ENCODE measurements at places on chromosomes 7 and 10.

GRCh38 chr7:96915029-96915428 is 90.3 kb upstream of the DLX6 start:
- DNase-seq: no peak

DNA sequence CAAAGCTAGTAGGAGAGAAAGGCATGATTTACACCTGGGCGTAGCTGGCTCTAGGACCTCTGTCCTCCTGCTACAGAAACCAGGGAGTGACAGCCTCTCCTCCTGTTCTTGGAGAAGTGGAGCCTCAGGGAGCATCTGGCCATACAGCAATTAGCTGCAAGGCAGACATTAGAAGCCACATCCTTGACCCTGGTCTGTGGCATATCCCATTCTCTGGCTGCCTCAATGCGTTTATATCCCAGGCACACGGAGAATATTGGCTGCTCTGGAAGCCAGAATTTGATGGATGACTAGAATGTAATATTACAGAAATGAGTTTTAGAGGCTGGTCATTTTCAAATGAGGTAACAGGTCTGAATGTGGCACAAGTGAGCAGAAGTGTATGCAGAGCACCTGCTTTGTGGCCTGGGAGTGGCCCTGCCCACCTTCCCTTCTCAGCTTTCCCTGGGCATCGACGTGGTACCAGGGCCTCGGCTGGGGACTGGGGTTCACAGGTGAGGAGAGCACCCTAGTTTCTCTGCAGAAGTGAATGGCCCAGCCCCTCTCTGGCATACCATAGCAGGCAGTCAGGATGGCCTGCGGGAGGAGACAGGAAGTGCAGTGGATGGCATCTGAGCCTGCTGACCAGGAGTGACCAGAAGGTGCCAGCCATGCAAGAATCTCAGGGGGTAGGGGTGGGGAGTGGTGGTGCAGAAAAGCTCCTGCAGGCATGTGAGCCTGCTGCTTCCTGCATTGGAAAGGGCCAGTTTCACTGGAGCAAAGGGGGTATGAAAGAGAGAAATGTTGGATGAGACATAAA is 367.2 kb upstream of the ZNF32 start:
- DNase-seq: no peak

GRCh38 chr10:131832056-131832685 is 68.6 kb upstream of the PPP2R2D start:
- DNase-seq: no peak

GRCh38 chr10:128211953-128212727 is 85.9 kb upstream of the MKI67 start:
- peak; percentile 75 for DNase-seq

DNA sequence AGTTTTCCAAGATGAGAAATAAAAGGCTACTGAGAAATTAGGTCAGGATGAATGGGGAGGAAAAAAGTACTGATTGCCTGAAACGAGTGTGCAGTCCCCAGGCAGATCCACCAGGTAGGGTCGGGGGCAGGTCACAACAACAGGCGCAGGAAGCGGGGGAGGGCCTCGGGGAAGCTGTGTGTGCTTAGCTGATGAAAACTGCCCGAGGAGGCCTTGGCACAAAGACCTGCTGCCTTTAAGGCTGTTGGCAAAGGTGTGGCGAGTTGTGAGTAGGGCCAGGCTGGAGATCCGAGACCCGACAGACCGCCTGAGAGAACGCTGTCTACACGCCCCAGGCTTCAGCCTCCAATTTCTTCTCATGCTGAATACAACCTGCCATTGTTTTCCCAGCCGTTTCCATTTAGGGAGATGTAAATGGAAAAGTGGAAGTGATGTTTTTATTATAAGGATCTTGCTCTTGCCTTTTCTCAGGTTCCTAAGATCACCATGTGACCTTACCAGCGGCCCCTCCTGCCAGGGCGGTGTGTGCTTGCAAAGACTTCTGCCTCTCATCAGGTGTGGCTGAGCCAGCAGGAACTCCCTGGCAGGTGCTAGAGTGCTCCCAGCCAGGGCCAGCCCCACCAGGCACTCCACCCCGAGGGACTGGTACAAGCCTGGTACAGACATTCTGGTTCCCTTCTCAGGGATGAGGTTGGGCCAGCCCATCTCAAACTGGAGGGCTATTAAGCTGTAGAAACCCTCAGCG is 60.8 kb downstream of the DLG5 start:
- no peak for DNase-seq

All from activated T-cell treated with anti-CD3 and anti-CD28 coated beads, Interleukin-2, amount 50 U/mL, for 4 hours (primary cell).